Hepatocyte (in vitro differentiated cells): ENCODE measurements at places on chromosomes 7 and 10.

DNA sequence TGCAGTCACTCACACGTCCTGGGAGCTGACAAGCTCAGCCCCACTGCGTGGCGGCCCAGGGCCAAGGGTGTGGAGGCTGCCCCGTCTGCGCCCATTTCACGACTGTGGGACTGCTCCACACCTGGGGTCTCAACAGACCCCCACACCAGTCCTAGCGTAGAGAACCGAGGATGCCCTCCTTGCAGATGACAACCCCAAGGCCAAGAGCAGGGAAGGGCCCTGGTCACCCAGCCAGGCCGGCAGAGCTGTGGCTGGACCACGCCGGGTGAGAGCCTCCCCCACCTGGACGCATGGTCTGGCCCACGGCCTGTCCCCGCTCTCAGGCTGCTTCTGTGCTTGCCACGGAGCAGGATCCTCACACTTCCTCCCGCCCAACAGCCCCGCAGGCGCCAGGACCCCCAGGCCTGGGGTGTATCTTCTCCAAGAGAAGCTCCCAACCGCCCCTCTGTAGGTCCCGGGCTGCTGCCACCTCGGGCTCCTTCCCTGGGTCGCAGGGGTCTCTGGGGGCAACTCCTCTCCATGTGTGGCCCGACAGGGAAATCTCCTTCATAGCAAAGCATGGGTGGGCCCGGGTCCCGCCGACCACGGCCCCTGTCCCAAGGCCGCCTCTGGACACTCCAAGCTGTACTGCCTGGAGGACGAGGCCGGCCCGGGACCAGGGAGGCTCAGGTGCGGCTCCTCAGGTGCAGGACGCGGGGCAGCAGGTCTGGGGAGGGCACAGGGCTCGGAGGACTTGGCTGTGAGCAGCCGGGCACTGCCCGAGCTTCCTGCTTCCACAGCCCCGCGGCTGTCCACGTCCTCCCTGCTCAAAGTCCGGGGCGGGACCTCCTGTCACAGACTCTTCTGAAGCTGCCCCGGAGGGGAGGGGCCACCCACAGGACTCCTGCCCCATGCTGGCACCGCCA, 88.8 kb downstream of the FOXL3 start:
- no peak overlapping the region for H3K27ac ChIP-seq
- H3K4me3 ChIP-seq: no peak overlapping the region
- peaks cover 33% of the 10 kb centered on the region for H3K4me1 ChIP-seq
- H3K27me3 ChIP-seq: no peaks in the 10 kb centered on the region

- no peak for DNase-seq
- no peak overlapping the region for H3K4me3 ChIP-seq
- H3K4me1 ChIP-seq: peaks cover 17% of the 10 kb centered on the region
These were observed 126.9 kb downstream of the TACC2 start for GRCh38 chr10:122115874-122116273.

GRCh38 chr7:148664324-148664723, 34.4 kb upstream of the CUL1 start:
- no peaks in the 10 kb centered on the region for H3K27me3 ChIP-seq
- no peaks in the 10 kb centered on the region for H3K4me1 ChIP-seq
- no peaks in the 10 kb centered on the region for H3K36me3 ChIP-seq
- no peak overlapping the region for H3K27ac ChIP-seq
- DNase-seq: peak; percentile 18
- no peak overlapping the region for H3K4me3 ChIP-seq

GRCh38 chr10:78828647-78829539, 239.9 kb upstream of the ZMIZ1 start:
- no peaks in the 10 kb centered on the region for H3K36me3 ChIP-seq
- no peak for DNase-seq
- H3K27ac ChIP-seq: no peak overlapping the region
- H3K27me3 ChIP-seq: no peaks in the 10 kb centered on the region

DNA sequence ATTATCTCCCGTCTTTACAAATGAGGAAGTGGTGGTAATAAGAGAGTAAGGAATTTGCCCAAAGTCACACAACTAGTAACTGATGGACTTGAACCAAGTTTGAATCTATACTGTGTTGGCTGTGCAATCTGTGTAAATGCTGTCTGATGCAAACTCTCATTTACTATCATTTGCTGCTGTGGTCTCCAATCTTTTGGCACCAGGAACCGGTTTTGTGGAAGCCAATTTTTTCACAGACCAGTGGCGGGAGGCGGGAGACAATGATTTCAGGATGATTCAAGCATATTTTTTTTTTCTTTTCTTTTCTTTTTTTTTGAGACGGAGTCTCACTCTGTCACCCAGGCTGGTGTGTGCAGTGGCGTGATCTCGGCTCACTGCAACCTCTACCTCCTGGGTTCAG, 450.0 kb upstream of the FZD8 start:
- no peak overlapping the region for H3K4me3 ChIP-seq
- H3K4me1 ChIP-seq: no peaks in the 10 kb centered on the region
- H3K27ac ChIP-seq: no peak overlapping the region
- no peaks in the 10 kb centered on the region for H3K36me3 ChIP-seq
- H3K27me3 ChIP-seq: no peaks in the 10 kb centered on the region

DNA sequence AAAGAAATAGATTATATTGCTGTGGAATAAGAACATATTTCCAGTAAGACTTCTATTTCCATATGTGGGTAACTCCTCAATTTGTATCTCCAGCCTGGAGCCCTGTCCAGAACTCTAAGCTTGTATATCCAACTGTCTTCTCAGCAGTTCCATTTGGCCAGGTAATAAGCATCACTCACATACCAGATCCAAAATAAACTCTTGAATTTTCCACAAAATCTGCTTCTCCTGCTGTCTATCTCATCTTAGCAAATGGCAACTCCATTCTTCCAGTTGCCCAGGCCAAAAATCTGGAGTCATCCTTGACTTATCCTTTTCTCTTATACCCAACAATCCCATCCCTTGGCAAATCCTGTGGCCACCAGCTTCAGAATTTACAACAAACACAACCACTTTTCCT, 325.8 kb downstream of the CAMK1D start:
- H3K36me3 ChIP-seq: no peaks in the 10 kb centered on the region
- H3K27me3 ChIP-seq: no peaks in the 10 kb centered on the region
- no peak overlapping the region for H3K27ac ChIP-seq
- H3K4me3 ChIP-seq: no peak overlapping the region

- H3K4me1 ChIP-seq: peaks cover 18% of the 10 kb centered on the region
- H3K4me3 ChIP-seq: peak overlapping the region; percentile 81
- no peaks in the 10 kb centered on the region for H3K27me3 ChIP-seq
- peak overlapping the region; percentile 78 for H3K27ac ChIP-seq
- no peaks in the 10 kb centered on the region for H3K36me3 ChIP-seq
These were observed 701 bp downstream of the STK17A start for GRCh38 chr7:43583424-43584194.

DNA sequence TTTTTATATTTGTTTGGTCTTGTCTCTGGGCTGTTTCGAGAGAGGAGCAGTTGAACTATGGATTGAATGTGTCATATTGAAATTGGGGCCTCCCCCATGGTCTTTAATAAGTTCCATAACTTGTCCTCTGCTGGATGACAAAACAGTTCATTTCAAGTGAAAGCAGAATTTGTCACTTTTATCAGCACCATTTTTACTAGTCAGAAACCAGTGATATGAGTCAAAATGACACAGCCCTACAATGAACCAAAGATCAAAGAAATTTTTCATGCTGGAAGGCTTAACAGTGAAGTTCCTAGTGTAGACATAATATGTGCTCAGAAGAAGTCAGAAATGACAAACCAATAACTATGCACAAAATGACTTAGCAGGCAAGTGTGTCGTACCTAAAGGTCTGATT, 133.6 kb upstream of the VWC2 start:
- H3K27me3 ChIP-seq: no peaks in the 10 kb centered on the region
- H3K36me3 ChIP-seq: no peaks in the 10 kb centered on the region
- H3K4me3 ChIP-seq: no peak overlapping the region
- no peaks in the 10 kb centered on the region for H3K4me1 ChIP-seq
- H3K27ac ChIP-seq: no peak overlapping the region

- H3K4me3 ChIP-seq: no peak overlapping the region
- peaks cover 7% of the 10 kb centered on the region for H3K4me1 ChIP-seq
- H3K27ac ChIP-seq: no peak overlapping the region
These were observed 185.5 kb downstream of the SEMA3A start for GRCh38 chr7:84009051-84009450.

DNA sequence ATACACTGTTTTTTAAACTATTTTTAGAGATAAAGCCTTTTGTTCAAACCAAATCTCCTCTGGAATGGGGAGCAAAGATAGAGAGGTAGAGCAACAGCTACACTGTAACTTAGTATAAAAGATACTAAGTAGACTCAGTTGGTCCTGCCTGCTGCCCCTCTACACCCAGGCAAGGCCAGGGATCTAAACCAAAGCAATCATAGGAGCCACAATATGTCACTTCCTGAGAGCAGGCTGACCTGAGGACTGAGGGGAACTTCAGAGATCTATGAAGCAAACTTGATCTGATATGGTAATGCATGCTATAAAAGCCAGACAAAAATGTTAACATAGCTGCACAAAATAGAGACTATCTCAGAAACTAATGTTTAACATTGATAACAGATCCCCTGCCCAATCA, 7.0 kb upstream of the TRDMT1 start:
- DNase-seq: no peak
- no peaks in the 10 kb centered on the region for H3K27me3 ChIP-seq
- no peak overlapping the region for H3K27ac ChIP-seq

- no peaks in the 10 kb centered on the region for H3K27me3 ChIP-seq
- H3K36me3 ChIP-seq: no peaks in the 10 kb centered on the region
- DNase-seq: no peak
- no peaks in the 10 kb centered on the region for H3K4me1 ChIP-seq
- H3K27ac ChIP-seq: no peak overlapping the region
These were observed 952.7 kb upstream of the KCND2 start for GRCh38 chr7:119320316-119320715.

GRCh38 chr7:80832006-80832405, 86.8 kb downstream of the SEMA3C start:
- H3K27ac ChIP-seq: no peak overlapping the region
- H3K4me1 ChIP-seq: peaks cover 8% of the 10 kb centered on the region
- no peak overlapping the region for H3K4me3 ChIP-seq
- no peaks in the 10 kb centered on the region for H3K27me3 ChIP-seq
- no peak for DNase-seq
- H3K36me3 ChIP-seq: no peaks in the 10 kb centered on the region

GRCh38 chr10:28937959-28938358, 260.6 kb downstream of the BAMBI start:
- H3K27ac ChIP-seq: peak overlapping the region; percentile 77
- no peak overlapping the region for H3K4me3 ChIP-seq
- no peak for DNase-seq
- H3K4me1 ChIP-seq: peaks cover 24% of the 10 kb centered on the region

GRCh38 chr7:39650676-39651075, 27.3 kb downstream of the RALA start:
- no peaks in the 10 kb centered on the region for H3K27me3 ChIP-seq
- DNase-seq: no peak
- H3K36me3 ChIP-seq: no peaks in the 10 kb centered on the region
- no peak overlapping the region for H3K27ac ChIP-seq
- no peaks in the 10 kb centered on the region for H3K4me1 ChIP-seq

- peaks cover 6% of the 10 kb centered on the region for H3K4me1 ChIP-seq
- no peaks in the 10 kb centered on the region for H3K27me3 ChIP-seq
- H3K36me3 ChIP-seq: no peaks in the 10 kb centered on the region
- no peak overlapping the region for H3K4me3 ChIP-seq
- H3K27ac ChIP-seq: peak overlapping the region; percentile 40
These were observed 239.2 kb downstream of the EXOC4 start for GRCh38 chr7:133491846-133492652.

- no peak overlapping the region for H3K4me3 ChIP-seq
- no peak for DNase-seq
- H3K27me3 ChIP-seq: no peaks in the 10 kb centered on the region
- no peaks in the 10 kb centered on the region for H3K36me3 ChIP-seq
- peak overlapping the region; percentile 28 for H3K27ac ChIP-seq
- peaks cover 14% of the 10 kb centered on the region for H3K4me1 ChIP-seq
These were observed 194.3 kb upstream of the PITRM1 start for GRCh38 chr10:3366735-3367405.

GRCh38 chr10:89373916-89374711, 3.7 kb upstream of the IFIT1B start:
- H3K4me1 ChIP-seq: peaks cover 23% of the 10 kb centered on the region
- no peaks in the 10 kb centered on the region for H3K27me3 ChIP-seq
- no peak overlapping the region for H3K4me3 ChIP-seq
- peak overlapping the region; percentile 85 for H3K27ac ChIP-seq

DNA sequence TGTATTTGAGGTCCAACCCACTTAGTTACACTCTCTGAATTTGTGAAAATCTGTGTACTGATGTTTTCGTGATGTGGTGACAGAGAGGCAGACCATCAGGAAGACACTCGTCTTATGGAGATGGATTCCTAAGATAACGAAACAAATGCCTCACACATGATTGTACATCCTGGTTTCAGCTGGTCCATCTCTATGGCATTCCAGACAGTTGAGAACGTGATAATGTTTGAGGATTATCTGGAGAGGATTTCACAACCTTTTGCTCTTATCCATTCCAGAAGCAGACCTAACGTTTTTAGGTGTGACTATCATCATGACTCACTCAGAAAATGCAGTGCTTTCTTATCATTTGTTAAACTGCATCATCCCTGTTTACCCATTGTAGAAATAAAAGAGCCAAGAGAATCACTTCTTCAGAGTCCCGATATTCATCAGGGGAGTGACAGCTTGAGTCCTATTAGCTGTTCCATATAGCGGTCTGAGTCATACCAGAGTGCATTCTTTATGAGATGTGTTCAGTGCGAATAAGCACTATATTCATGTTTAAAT, 74.5 kb downstream of the BMPER start:
- peaks cover 5% of the 10 kb centered on the region for H3K4me1 ChIP-seq
- no peak overlapping the region for H3K4me3 ChIP-seq
- peak overlapping the region; percentile 31 for H3K27ac ChIP-seq
- peak; percentile 40 for DNase-seq
- H3K36me3 ChIP-seq: no peaks in the 10 kb centered on the region

GRCh38 chr7:2608921-2609411, 22.8 kb upstream of the TTYH3 start:
- peak; percentile 37 for DNase-seq
- H3K4me1 ChIP-seq: peaks cover 15% of the 10 kb centered on the region
- H3K27ac ChIP-seq: no peak overlapping the region

GRCh38 chr7:10860516-10860915, 113.2 kb upstream of the PHF14 start:
- H3K4me1 ChIP-seq: no peaks in the 10 kb centered on the region
- H3K27ac ChIP-seq: no peak overlapping the region
- no peak overlapping the region for H3K4me3 ChIP-seq
- no peaks in the 10 kb centered on the region for H3K36me3 ChIP-seq

- H3K36me3 ChIP-seq: no peaks in the 10 kb centered on the region
- no peaks in the 10 kb centered on the region for H3K4me1 ChIP-seq
- H3K4me3 ChIP-seq: no peak overlapping the region
- peaks cover 34% of the 10 kb centered on the region for H3K27me3 ChIP-seq
- H3K27ac ChIP-seq: no peak overlapping the region
- DNase-seq: no peak
These were observed 5.1 kb upstream of the PLPP4 start for GRCh38 chr10:120451968-120452367.
